ENCODE measurements at places on chromosomes 11 and 22. TPM values are rescaled to one million over a fixed set of nuclear protein-coding genes. Genes with fewer than 3 reads are reported as not detected.

STARD10 gene
- total RNA-seq = 179 TPM

OR5B21 gene
- not detected for total RNA-seq

TSSK2 gene
- total RNA-seq = not detected

RCOR2 gene
- total RNA-seq = 2.4 TPM

MUC2 gene
- total RNA-seq = not detected

OSM gene
- total RNA-seq = not detected

EEF1G gene
- 2,441 TPM for total RNA-seq

PGM2L1 gene
- 9.5 TPM for total RNA-seq

MS4A6A gene
- total RNA-seq = not detected

DENND5A gene
- total RNA-seq = 22.6 TPM

ASRGL1 gene
- 0.13 TPM for total RNA-seq

RIMBP3B gene
- total RNA-seq = under 0.01 TPM

USP2 gene
- total RNA-seq = 0.26 TPM

SYT13 gene
- not detected for total RNA-seq

SPI1 gene
- not detected for total RNA-seq

NNMT gene
- total RNA-seq = 11.6 TPM

MRGPRX3 gene
- total RNA-seq = 0.13 TPM

TIRAP gene
- total RNA-seq = 2.1 TPM

GGTLC2 gene
- not detected for total RNA-seq

AP1B1 gene
- 44.8 TPM for total RNA-seq

OR5AK2 gene
- total RNA-seq = not detected

MRGPRE gene
- total RNA-seq = not detected

CPT1A gene
- total RNA-seq = 35.3 TPM

GPHA2 gene
- not detected for total RNA-seq

ST14 gene
- 105 TPM for total RNA-seq

OR2D2 gene
- not detected for total RNA-seq

RTN4R gene
- 2.8 TPM for total RNA-seq

GRIK4 gene
- total RNA-seq = not detected

HOATZ gene
- not detected for total RNA-seq

TMEM191B gene
- 0.26 TPM for total RNA-seq

CNGA4 gene
- not detected for total RNA-seq

Measured in bronchial epithelial cell (primary cell).